ENCODE measurements at places on chromosomes 3 and 15.

DNA sequence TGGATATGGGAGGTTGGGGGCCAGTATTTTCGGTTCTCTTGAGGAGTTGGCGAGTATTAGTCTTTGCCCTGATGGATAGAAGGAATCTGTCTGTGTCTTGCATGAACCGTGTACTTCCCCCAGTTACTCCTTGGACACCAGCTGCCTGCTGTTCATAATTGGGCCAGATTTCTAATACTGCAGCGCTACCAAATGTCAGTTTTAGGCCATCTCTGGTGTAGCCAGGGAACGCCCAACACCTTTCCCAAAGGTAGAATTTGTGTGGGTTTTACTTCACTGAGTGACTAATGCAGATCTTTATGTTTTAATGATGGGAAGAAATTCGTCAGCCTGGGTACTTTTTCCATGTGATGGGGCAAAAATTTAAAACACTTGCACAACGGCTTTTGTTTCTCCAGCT, 18.4 kb downstream of the FLNB start:
- no peak for DNase-seq

GRCh38 chr3:106635271-106635670, 742.0 kb upstream of the CCDC54 start:
- DNase-seq = peak; percentile 83

GRCh38 chr3:67018789-67019526, 20.9 kb downstream of the KBTBD8 start:
- DNase-seq = no peak

GRCh38 chr3:14253022-14253706, 74.5 kb downstream of the LSM3 start:
- peak; percentile 56 for DNase-seq

DNA sequence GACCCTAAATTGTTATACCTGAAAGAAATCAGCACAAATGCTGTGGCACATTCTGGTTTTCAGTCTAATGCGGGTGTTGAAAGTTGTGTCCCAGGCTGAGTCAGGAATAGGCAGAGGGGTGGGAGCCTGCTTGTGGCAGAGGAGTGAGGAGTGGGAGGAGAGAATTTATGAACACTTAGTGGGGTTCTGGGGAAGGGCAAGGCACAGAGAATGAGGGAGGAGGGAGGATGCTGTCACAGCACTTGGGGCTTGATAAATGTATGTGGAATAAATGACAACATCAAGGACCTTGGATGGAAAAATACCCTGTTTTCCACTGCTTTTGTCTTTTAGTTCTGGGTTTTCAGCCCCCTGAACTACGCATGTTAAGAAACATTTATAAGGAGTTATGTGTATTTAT, 49.3 kb downstream of the ZNF621 start:
- DNase-seq = no peak

DNA sequence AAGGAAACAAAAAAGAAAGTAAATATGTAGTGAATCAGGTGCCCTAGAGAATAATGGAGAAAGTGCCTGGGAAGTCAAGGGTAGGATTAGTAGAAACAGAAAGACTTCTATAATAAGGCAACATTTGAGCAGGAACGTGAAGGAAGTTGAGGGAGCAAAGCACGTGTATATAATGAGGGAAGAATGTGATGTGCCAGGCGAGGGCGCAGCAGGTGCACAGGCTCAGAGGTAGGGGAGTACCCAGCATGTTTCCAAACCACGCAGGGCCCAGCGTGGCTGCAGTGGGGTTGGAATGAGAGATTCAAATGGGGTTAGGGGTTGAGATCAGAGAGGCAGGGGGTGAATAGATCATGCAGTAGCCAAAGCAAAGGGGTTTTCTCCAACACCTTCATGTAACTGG, 91.9 kb upstream of the VGLL4 start:
- DNase-seq = no peak

- peak; percentile 33 for DNase-seq
These were observed 78.1 kb upstream of the RNF7 start for GRCh38 chr3:141659821-141660613.

- no peak for DNase-seq
These were observed 349.4 kb downstream of the LRTM1 start for GRCh38 chr3:54578417-54578816.

GRCh38 chr3:187051066-187051465, 88.2 kb downstream of the RPL39L start:
- DNase-seq = no peak

GRCh38 chr3:128701342-128702212, 24.4 kb upstream of the RAB7A start:
- DNase-seq = no peak

DNA sequence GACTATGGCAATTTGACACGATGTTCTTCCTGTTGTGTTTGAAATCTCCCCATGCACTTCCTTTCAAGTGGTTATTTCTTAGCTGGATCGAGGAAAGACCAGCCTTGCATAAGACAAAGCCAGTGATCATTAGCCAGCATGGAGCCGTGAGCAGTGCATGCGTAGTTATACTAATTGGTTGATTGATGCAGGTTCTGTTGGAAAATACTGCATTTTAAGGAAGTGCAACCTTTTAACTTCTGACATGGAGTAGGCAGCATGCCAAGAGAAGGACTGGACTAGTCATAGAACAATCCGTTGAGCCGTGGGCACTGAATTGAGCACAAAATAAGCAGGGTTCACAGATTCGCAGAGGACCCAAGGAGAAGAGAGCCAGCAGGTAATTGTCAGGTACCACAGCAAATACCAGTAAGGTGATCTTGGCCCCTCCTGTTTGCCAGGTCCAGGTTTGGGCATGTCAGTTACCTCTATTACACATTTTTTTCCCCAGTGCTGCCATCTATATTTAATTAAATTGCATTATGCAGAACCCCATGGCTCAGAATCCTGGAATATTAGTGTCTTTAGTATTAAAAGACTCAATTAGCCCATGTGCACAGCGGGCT, 29.0 kb upstream of the BCL6 start:
- no peak for DNase-seq

- DNase-seq = no peak
These were observed 27.3 kb downstream of the CYP11A1 start for GRCh38 chr15:74340150-74340549.

DNA sequence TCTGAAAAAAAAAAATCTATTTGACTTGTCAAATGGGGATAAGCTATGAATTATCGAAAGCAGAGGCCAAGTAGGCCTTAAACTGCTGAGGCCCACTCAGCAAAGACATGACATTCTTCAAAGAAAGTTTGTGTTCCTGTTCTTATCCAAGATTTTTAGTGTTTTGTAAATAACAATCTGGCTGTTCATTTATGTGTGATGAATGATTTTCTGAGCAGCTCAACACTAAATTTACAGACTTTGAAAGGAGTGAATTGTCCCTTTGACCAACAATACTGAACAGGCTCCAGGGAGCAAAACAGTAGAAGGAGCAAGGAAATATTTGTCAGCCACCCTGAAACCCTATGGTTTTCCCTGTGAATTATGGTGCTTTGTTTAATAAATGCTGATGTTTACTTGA, 512.6 kb upstream of the NAALADL2 start:
- DNase-seq = no peak

- DNase-seq = no peak
These were observed 13.3 kb downstream of the ANKRD63 start for GRCh38 chr15:40269604-40270003.

GRCh38 chr3:128279601-128279880, 126.3 kb downstream of the EEFSEC start:
- no peak for DNase-seq

DNA sequence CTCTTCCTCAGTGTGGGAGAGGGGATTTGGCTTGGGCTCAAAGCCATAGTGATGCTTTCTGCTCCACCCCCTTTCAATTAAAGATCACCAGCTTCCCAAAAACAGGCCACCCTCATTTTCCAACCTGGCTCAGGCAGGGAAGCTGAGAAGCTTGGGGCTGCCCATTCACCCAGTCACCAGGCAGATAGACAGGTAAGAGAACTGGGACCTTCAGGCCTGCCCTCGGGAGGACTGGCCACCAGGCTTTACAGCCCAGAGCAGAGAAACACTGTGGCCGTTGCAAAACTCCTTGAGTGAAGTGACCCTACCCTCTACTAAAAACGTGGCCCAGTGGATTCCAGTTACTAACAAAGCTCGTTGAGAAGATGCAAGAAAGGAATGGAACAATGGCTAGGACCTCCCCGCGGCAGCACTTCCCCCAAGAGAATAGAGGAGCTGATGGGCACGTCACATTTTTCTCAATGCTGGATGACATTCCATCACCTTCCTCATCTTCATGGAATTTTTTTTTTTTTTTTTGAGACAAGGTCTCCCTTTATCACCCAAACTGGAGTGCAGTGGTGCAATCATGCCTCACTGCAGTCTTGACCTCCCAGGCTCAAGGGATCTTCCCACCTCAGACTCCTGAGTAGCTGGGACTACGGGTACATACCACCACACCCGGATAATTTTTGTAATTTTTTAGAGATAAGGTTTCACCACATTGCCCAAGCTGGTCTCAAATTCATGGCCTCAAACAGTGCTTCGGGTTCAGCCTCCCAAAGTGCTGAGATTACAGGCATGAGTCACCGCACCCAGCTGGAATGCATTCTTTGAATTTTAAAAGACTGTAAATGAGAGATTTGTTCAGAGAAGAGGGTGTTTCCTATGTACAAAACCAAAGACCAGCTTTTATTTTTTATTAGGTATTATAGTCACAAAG, 37.9 kb downstream of the LIPC start:
- DNase-seq = peak; percentile 95

DNA sequence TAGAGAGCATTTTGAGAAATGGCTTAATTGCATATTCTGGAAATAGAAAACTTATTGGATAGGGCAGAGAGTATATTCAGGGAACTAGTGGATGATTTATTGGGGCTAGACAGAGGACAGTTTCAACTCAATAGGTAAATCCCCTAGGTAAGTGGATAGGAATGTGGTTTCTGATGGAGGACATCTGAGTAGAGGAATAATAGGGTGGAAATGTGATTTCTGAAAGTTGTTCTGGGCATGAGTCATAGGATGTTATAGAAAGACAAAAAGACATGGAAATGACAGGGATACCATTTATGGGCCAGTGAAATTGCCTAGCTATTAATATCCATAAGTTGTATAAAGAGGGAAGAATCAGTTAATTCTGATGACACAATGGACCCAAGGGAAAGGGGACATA, 563.3 kb upstream of the GOLIM4 start:
- no peak for DNase-seq

DNA sequence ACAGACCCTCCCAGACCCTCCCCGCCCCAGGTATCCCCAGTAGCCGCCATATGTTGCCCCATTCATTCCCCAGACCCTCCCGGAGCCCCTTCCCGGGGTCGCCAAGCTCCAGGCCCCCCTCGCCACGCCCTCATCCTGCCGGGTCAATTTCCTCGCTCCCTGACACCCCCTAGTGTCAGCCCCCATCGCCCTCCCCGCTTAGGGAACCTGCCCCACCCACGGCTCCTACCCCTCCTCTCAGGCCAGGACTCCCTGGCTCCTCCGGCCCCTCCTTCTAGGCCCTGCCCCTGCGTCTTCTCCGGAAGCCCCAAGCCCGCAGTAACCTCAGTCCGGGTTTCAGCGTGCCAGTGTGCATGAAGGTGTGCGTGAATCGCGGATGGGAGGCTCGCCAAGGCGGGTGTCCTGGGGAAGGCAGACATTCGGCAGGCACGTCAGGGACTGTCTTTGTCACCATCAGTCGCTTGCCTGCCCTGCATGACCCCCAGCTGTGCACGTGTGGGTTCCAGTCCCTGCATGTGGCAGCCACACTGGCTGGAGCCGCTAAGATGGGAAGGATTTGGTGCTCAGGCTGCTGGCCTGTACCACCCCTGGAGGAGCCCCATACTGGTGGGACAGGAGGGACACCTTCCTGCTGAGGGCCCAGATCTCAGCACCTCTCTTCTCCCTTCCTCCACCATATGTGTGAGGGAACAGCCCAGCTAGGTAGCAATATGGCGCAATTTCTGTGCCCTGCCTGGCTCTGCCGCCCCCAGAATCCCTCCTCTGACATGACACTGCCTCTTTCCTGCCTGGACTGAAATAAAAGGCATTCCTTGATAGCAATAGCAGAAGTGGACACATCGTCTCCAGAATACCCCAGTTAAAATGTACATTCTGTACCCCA, 693 bp downstream of the DISP2 start:
- no peak for DNase-seq

DNA sequence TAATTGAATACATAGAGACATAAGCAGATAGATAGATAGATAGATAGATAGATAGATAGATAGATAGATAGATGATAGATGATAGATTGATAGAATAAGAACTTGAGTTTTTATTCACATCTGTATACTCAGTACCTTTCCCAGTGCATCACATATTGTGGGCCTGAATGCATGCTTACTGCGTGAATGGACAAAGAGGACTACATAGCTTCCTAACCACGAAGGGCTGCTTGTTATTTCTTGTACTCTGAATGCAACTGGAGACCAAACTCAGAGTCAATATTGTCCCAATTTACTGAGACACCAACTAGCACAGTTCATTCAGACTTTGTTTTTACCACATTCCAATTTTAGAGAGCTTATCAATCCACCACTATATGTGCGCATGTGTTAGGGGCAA, 422.9 kb upstream of the GRM7 start:
- DNase-seq = no peak

- no peak for DNase-seq
These were observed 295.9 kb downstream of the CADM2 start for GRCh38 chr3:85254738-85255137.

DNA sequence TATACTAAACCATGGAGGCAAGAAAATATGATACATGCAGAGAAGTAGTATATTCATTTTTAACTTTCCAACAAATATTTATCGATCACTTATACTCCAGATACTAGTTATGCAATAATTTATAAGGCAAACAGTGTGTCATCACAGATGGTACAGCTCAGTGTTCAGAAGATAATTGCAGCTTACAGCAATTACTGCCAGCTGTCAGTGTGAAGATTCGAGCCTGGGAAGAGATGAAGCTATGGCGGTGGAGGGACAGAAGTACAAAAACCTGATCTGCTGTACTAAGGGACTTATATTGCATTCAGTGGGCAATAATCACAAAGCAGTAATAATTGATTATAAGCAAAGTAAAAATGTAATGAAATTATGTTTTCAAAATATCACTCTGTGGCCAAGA, 170.6 kb upstream of the EPHA3 start:
- no peak for DNase-seq

GRCh38 chr3:52839892-52840545, 5.2 kb upstream of the MUSTN1 start:
- DNase-seq = no peak

GRCh38 chr3:129195731-129196256, 12.1 kb upstream of the CNBP start:
- DNase-seq = peak; percentile 96

GRCh38 chr3:144351773-144352365, 380.2 kb downstream of the DIPK2A start:
- DNase-seq = peak; percentile 52

DNA sequence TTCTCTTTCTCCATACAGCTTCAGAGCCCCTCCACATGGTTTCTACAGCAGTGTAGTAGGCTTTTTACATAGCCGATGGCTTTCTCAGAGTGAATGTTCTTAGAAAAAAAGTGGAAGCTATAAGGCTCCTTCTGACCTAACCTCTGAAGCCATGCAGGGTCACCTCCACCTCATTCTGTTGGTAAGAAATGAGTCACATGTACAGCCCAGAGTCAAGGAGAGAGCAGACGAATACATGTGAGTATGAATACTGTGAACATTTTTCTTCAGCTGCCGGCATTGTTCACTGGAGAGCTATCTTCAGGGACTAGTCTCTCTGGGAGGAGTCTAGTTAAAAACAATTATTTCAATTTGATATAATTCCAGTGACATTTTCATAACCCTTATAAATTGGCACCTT, 68.2 kb upstream of the THRB start:
- DNase-seq = peak; percentile 18

- DNase-seq = peak; percentile 67
These were observed 136.9 kb upstream of the TOPAZ1 start for GRCh38 chr3:44104668-44105321.

- DNase-seq = peak; percentile 17
These were observed 610 bp downstream of the ARID3B start for GRCh38 chr15:74541494-74542165.

All from choroid plexus epithelial cell (primary cell).